ENCODE measurements at places on chromosomes 2 and 18.

DNA sequence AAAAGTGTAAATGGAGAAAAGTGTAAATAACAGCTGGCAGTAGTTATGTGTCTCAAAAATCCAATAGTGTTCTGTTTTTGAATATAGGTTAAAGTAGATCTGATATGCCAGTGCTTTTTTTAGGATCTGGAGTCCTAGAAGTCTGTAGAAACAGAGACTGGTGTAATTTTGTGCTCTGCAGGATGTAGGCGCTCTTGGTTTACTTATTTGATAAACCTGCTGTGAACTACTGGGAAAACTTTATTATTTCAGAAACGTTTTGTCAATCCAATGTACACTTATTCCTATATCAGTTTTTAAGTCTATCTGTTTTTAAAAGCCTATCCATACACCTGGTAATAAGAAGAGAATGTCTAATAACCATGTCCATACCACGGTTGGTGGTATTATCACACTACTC is 530.8 kb upstream of the ZNF804A start:
- DNase-seq = no peak

DNA sequence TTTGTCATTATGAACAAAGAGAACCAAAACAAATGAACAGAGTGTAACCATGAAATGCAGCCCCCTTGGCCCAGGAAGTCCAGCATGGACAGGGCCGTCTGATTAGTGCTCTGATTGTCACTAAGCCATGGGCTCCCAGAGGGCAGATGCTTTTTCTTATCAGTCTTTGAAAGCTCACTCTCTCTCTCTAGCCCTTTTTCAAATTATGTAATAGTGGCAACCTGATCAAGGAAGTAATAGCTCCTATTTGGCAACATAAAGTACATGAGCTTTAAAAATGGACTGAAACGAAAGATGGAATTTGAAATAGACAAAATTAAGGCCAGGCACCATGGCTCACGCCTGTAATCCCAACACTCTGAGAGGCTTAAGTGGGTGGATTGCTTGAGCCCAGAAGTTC is 32.4 kb upstream of the EPG5 start:
- DNase-seq = no peak

DNA sequence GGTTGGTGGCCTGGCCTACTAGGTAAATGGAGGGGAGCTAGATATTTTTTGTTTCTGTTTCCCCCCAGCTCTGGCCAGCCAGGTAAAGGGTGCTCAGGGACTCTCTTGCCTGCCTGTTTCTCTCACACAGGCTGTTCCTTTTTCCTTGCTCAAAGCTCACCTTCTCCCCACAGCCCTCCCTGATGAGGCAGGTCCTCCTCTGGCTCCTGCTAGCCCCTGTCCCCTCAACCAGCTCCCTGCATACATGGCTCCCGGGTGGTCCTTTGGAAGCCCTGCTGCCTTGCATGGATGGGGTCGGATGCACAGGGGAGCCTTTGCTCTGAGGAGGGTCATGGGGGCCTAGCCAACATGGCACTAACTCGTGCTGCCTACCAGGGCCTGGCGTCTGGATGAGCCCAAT is 27.8 kb downstream of the DYSF start:
- DNase-seq = no peak

GRCh38 chr18:56505293-56505692 is 133.1 kb downstream of the TXNL1 start:
- no peak for DNase-seq

GRCh38 chr18:67261931-67262552 is 254.5 kb downstream of the DSEL start:
- DNase-seq = no peak

DNA sequence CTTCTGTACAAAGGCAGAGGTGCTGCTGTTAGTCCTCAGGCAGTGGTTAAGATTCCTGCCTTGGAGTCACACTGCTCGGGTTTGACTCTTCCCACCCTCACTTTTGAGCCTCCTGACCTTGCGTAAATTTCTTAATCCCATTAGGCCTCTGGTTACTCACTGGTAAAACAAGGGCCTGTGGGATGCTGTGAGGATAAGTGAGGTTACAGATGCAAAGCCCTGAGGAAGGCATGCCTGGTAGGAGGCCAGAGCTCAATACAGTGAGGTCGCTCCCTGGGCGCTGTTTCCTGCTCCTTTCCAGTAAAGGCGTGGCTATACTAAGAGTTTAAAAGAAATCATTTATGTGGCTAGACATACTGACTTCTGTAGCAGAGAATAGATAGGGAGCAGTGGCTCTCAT is 127.5 kb upstream of the TMEM200C start:
- no peak for DNase-seq

- DNase-seq = peak; percentile 37
These were observed 692.8 kb downstream of the RNF144A start for GRCh38 chr2:7609974-7610373.

DNA sequence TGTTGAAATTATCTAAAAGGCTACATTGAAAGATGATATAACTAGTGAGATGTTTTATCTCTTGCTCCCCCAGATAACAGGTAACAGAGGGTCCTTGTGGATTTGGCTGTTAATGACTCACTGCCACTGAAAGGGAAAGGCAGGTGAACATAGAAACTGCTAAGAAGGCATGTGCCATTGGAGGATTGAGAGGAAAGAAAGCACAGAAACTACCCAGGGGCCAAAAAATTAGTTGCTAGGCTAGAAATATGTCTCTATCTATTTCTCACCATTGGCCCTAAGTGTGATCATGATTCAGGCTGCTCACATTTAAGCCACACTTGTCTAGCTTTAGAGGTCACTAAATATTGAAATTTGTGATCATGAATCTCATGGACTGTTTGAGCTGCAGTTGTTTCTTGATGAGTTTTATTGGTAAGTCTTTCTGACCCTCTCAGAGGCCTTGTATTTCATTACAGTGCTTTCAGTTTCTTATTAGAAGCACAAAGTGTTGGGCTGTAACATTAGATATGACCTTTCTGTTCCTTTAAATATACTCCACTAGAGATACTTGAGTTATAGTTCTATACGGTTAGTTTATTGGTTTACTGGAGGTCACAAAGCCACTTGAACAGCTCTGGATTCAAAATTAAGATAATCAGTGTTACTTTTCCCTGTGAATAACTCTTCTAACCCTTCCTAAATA is 26.2 kb downstream of the NAB1 start:
- no peak for DNase-seq

DNA sequence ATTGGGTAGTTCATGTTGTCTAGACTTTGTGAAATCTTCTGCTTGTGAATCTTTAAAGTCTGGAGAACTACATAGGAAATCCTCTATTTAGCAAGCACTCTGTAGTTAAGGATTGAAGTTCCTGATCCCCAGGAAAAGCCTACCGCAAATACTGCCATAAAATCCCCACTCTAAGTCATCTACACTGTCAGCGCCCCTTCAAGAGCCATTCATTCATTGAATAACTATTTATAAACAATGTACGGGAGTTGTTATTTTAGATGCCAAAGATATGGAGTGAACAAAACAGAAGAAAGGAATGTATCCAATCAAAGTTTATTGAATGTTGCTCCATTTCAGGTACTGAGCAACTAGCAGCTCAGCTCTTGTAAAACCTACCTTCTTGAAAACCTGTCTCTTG is 36.5 kb upstream of the SLC39A10 start:
- DNase-seq = no peak

- DNase-seq = no peak
These were observed 116.6 kb upstream of the MSH6 start for GRCh38 chr2:47666332-47666731.

GRCh38 chr2:118477111-118477862 is 370.2 kb downstream of the EN1 start:
- DNase-seq = no peak

GRCh38 chr2:45541450-45541849 is 69.6 kb downstream of the SRBD1 start:
- DNase-seq = no peak

DNA sequence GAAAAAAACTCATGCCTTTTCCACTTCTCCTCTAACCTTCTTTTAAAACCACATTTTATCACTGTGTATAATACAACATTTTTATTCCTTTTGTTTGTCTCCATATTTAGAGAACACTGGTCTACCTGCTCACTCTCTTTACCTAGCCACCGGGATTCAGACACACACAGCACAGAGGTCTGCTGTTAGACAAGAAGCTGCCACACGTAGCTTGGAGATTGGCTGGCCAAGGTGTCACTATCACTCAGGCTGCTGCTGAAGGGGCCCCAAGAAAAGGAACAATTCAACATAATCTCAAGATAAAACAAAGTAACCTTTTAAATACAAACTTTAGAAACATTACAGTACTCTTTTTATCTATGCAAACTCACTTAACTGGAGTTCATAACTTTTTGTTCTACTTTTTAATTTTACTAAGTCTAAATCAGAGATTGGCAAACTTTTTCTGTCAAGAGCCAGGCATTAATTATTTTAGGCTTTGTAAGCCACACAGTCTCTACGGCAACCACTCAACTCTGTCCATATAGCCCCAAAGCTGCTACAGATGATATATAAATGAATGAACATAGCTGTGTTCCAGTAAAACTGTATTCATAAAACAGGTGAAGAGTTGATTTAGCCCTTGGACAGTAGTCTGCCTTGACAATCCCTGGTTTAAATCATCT is 25.8 kb downstream of the FEZ2 start:
- no peak for DNase-seq

DNA sequence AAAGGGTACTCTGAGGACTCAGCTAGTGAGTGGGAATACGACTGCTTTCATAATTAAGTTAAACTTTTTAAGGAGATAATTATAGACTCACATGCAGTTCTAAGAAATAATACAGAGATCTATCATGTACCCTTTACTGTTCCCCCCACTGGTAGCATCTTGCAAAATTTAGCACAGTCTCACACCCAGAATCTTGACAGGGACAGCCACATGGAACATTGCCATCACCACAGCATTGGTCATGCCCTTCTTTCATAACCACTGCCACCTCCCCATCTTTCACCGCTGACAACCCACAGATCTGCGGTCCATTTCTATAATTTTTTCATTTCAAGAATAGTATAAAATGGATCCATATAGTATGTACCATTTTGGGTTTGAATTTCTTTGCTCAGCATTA is 37.8 kb downstream of the ARHGEF4 start:
- no peak for DNase-seq

- no peak for DNase-seq
These were observed 896 bp downstream of the CACNB4 start for GRCh38 chr2:152097801-152098495.

DNA sequence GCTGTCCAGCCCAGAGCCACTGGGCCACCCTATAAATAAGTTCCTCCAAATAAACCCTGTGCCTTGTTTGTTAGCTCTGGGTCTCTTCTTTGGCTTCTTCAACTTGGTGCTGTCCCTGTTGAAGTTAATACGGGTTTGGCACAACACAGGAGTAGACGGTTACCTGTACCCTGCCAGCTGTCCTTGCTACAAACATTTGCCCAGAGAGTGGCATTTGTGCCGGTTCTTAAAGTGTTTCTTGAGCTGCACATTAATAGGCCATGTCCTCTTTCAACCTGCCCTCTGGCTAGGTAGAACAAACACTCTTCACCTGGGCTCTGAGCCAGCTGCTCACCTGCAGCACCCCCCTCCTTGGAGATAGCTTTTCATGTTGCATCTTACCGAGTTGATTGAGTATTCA is 139.2 kb downstream of the NEDD4L start:
- DNase-seq = no peak

GRCh38 chr18:3405713-3406112 is 44.3 kb upstream of the TGIF1 start:
- no peak for DNase-seq

- DNase-seq = no peak
These were observed 4.6 kb downstream of the CAPN13 start for GRCh38 chr2:30802611-30803010.

GRCh38 chr2:216170076-216170763 is 61.1 kb downstream of the XRCC5 start:
- DNase-seq = no peak

GRCh38 chr2:105141099-105141614 is 100.4 kb upstream of the GPR45 start:
- no peak for DNase-seq

- DNase-seq = no peak
These were observed 13.0 kb downstream of the TTC32 start for GRCh38 chr2:19888831-19889230.

- DNase-seq = no peak
These were observed 347.9 kb downstream of the METTL4 start for GRCh38 chr18:2223449-2223848.

- DNase-seq = peak; percentile 49
These were observed 25.0 kb downstream of the SPEG start for GRCh38 chr2:219459460-219460311.

- no peak for DNase-seq
These were observed 157.4 kb downstream of the SOX11 start for GRCh38 chr2:5849562-5849961.

GRCh38 chr2:71783815-71784214 is 330.5 kb downstream of the DYSF start:
- no peak for DNase-seq

DNA sequence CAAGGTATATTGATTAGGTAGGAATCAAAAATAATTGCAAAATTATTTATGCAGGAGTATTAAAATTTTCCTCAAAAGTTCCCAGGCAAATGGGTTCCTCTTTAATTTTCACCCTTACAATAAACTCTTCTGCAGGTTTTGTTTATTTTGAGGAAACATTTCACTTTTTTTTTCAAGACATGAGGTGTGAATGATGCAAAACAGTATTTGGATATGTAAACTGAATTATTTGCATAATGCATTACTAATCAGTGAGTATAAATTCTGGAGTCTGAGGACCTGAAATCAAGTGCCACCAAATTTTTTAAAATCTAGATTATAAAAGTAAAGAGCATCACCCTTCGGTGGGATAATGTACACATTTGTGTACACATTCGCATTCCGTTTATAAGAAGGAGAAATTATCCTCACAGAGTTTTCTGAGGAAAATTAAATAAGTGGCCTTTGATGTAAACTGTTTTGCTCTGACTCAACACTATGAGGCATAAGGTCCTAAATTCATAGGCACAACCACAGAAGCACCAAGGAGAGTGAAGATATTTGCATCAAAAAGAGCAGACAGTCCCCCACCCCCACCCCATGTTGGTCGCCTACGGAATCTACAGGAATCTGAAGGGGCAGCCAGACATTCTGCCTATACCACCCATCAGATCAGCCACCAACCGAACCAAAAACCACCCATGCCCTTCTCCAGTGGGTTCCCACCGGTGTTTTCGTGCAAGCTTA is 33.1 kb downstream of the BCL11A start:
- DNase-seq = no peak

- DNase-seq = no peak
These were observed 172.7 kb upstream of the SMAD7 start for GRCh38 chr18:49123431-49123830.

DNA sequence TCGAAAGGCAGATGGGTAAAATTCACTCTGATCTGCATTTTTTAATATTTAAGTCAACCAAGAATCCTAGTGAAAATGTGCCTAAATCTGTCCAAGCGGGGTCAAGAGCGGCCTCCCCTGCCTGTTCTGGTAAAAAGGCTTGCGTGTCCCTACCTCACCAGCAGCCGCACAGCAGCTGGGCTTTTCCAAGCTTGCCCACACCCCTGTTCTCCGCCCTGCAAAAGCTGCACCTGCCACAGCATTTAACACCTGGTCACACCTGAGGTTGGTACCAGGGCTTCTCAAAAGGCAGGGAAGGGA is 25.8 kb upstream of the TMEM182 start:
- no peak for DNase-seq

DNA sequence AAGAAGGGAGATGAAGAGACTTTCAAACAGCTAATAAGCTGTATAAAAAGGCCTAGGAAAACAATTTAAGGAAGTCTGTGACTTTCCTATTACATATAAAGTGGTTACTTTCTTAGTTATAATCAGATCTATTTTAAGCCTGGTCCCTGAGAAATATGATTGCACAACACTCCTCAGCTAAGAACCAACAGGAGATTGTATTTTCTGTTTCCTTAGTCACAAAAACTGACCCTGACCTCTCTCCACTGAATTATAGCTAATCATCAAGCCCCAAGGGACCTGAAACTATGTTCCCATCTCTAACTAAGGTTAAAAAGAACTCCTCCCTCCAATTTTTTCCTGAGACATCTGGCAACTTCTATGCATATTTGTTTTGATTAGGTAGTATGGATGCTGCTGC is 106.9 kb downstream of the ROCK1 start:
- DNase-seq = no peak
